ENCODE measurements at places on chromosomes 1 and 21. TPM values are rescaled to one million over a fixed set of nuclear protein-coding genes. Genes with fewer than 3 reads are reported as not detected.

The NCAM2 gene
- not detected for total RNA-seq

The PDE9A gene
- 1.3 TPM for total RNA-seq

- DNase-seq, result no peak
Observed at GRCh38 chr1:41020109-41020576, 1.4 kb downstream of the SLFNL1 start.

GRCh38 chr1:161089251-161089924 is at the start of gene NECTIN4:
Gene NECTIN4, minus strand, starts transcription at chr1:161089558. Its CDS starts 262 bp downstream, at chr1:161089296.
- DNase-seq, result no peak

- DNase-seq, result no peak
Observed at GRCh38 chr1:187078916-187079315, 250.2 kb downstream of the PLA2G4A start.

- DNase-seq, result no peak
Observed at GRCh38 chr1:200550367-200550766, 70.2 kb downstream of the KIF14 start.

The G0S2 gene
- total RNA-seq, result 12.9 TPM

GRCh38 chr1:21633992-21634805 is 35.0 kb downstream of the RAP1GAP start:
- DNase-seq, result no peak

The LSM10 gene
- total RNA-seq, result 52.8 TPM

The COL24A1 gene
- 0.07 TPM for total RNA-seq

The PPP1R12B gene
- total RNA-seq, result 2.5 TPM

GRCh38 chr1:27527890-27528817 is 38.2 kb upstream of the WASF2 start:
- DNase-seq, result no peak

DNA sequence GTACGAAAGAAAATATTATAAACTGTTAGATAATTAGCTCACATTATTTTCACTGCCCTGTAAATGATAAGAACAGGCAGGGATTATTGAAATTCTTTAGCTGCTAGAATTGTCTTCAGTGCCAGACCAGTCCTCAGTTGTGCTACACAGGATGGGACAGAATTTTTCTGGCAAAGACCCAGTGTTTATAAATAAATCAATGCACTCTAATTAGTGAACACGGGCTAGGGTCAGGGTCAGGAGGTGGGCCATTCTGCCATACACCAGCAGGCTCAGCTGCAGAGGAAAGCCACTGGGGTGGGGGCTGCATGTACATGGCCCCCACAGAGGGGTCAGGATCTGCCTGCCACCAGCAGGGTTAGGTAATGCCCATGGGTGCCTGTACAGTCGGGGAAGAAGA is 6.4 kb downstream of the BCAR3 start:
- no peak for DNase-seq
